ENCODE measurements at places on chromosomes 7 and 10.

GRCh38 chr7:155251831-155252230, 45.8 kb upstream of the INSIG1 start:
- DNase-seq: no peak

GRCh38 chr7:1152492-1152891, 7.5 kb downstream of the ZFAND2A start:
- DNase-seq: no peak

DNA sequence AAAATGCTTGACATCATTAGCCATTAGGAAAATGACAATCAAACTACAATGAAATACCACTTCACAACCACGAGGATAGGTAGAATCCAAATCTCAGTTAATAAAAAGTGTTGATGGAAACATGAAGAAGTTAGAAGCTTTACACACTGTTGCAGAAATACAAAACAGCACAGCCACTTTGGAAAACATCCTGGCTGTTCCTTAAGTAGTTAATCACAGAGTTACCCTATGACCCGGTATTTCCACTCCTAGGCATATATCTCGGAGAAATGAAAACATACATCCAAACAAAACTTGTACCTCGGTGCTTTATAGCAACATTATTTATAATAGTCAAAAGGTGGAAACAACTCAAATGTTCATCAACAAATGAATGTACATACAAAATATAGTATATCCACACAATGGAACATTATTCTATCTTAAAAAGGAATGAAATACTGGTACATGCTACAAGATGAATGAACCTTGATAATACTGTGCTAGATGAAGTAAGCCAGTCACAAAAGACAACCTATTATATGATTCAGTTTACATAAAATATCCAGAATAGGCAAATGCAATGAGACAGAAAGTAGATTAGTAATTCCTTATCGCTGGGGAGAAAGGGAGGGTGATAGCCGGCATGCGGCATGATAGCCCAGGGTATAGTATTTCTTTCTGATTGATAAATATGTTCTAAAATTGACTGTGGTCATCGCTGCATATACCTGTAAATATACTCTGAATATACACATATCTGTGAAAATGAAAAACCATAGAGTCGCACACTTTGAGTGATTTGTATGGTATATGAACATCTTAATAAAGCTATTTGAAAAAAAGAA, 1.9 kb downstream of the VWDE start:
- DNase-seq: no peak

DNA sequence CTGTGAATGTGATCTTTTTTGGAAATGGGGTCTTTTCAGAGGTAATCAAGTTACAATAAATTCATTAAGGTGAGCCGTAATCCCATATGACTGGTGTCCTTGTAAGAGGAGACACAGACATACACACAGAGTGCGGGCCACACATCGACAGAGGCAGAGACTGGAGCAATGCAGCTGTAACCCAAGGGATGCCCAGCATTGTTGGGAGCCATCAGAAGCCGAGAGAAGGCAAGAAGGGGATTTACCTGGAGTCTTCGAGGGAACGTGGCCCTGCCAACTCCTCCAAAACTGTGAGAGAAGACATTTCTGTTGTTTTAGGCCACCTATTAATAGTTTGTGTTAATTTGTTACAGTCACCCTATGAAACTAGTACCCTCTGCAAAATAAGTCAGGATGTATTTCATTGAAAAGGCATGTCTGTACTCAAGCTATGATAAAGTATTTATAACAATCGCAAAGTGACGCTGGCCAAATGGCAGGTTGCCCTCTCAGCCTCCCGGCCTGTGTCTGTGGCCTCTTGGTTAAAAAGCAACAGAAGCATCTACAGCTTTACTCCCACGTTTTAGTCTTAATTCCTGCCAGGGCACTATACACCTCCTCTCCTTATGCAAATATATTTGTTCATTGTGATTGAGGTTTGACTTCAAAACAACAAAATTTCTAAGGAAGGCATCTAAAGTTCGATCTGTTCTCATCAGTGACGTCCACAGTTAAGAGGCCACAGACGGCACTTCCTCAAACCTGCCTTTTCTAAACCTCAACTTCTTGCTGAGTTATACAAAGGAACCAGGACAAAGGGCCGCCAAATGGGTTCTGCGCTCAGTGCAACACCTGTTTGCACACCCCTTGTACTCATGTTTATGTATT, 46.8 kb downstream of the HIPK2 start:
- no peak for DNase-seq

DNA sequence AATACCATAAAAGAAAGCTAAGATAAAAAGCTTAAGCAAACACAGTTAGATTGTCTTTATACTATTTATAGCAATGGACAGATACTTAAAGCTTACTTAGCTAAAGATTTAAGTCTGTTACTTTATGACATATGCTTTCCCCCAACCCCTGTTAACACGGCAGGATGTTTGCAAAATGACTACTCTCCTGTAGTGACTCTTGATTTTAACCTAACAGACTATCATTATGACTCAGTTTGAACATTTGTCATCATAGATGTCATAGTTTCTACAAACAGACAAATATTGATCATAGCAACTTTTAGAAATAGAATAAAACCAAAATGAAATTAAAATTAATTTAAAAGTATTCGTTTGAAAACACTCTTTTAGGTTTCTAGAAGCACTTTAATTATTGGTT, 7.8 kb upstream of the COMMD3 start:
- no peak for DNase-seq

GRCh38 chr7:88523645-88524044, 217.0 kb upstream of the STEAP4 start:
- no peak for DNase-seq

- DNase-seq: peak; percentile 66
Observed at GRCh38 chr7:2196381-2197378, 36.1 kb downstream of the MAD1L1 start.

DNA sequence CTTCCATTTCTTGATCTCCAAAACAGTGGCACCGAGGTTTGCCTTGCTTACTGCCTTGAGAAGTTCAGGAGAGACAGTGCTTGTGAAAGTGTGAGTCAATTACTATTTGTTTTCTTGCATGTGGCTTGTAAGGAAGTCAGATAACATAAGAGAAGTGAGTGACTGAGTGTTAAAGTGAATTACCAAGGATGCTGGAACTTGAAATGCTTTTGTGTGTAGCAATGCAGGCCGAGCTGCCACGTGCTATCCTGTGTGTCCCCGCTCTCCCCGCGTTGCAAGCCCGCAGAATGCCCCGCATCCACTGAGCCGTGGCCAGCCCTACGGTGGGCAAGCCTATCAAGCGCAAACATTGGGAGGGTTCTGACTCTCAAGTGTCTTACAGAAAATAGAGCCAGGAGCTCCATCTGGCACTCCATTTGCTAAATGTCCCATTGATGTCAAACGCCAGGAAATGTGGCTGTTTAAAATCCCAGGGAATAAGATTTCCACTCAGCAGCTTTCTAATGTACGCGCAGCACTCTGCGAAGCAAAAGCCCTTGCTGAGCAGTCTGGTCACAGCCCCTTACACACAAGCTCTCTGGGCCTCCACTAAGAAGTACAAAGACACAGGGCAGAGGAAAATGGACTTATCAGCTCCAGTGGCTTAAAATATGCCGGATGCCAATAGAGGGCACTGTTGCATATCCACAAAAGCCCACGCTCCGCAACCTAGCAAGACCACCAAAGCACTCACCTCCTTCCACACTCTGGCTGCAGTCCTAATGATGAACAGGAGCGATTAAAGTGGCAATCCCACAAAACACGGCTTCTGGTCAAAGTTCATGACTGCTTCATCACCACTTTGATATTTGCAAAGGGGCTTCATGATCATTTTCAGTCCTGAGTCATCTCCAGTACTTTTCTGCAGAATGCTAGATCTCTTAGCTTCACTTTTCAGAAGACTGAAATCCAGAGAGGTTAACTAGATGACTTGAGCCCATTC, 158.0 kb upstream of the ITGB1 start:
- DNase-seq: no peak

GRCh38 chr10:86179153-86179524, 187.5 kb downstream of the GRID1 start:
- no peak for DNase-seq

Data from DMS79 (cell line).